ENCODE measurements at places on chromosomes 16 and 17. TPM values are rescaled to one million over a fixed set of nuclear protein-coding genes. Genes with fewer than 3 reads are reported as not detected.

The TBC1D3E gene
- total RNA-seq: not detected

The RGS9 gene
- total RNA-seq: 1.2 TPM

The FOXN1 gene
- total RNA-seq: not detected

The RPH3AL gene
- 1.6 TPM for total RNA-seq

The CA7 gene
- total RNA-seq: not detected

The ZNF785 gene
- total RNA-seq: 11.9 TPM

The LRRC59 gene
- total RNA-seq: 50.1 TPM

The MT4 gene
- not detected for total RNA-seq

The OTOP3 gene
- total RNA-seq: not detected

The CCL18 gene
- total RNA-seq: not detected

The BAHCC1 gene
- total RNA-seq: not detected

The TMEM101 gene
- total RNA-seq: 26.7 TPM

The PRKCB gene
- 38.9 TPM for total RNA-seq

The ZP2 gene
- total RNA-seq: not detected

The CRHR1 gene
- not detected for total RNA-seq

The DNAH17 gene
- 0.19 TPM for total RNA-seq

The SLC13A5 gene
- total RNA-seq: not detected

The PDILT gene
- not detected for total RNA-seq

The CCDC57 gene
- total RNA-seq: 43.9 TPM

The GAST gene
- not detected for total RNA-seq

The KRT39 gene
- total RNA-seq: not detected

The CCT6B gene
- 1.5 TPM for total RNA-seq

The USB1 gene
- 32.3 TPM for total RNA-seq

The MYH8 gene
- total RNA-seq: not detected

The C17orf67 gene
- total RNA-seq: 1.9 TPM

The RUNDC3A gene
- not detected for total RNA-seq

The MMP28 gene
- total RNA-seq: 0.19 TPM

The REXO5 gene
- total RNA-seq: 27.8 TPM

The KRTAP4-5 gene
- total RNA-seq: not detected

The DHX58 gene
- 46.3 TPM for total RNA-seq

The TNK1 gene
- total RNA-seq: 4.8 TPM

The ABCC12 gene
- not detected for total RNA-seq

The TNFRSF13B gene
- total RNA-seq: not detected

The TBC1D28 gene
- not detected for total RNA-seq
